Endodermal cell (in vitro differentiated cells): ENCODE measurements at places on chromosomes 5 and 9. TPM values are rescaled to one million over a fixed set of nuclear protein-coding genes. Genes with fewer than 3 reads are reported as not detected.

DNA sequence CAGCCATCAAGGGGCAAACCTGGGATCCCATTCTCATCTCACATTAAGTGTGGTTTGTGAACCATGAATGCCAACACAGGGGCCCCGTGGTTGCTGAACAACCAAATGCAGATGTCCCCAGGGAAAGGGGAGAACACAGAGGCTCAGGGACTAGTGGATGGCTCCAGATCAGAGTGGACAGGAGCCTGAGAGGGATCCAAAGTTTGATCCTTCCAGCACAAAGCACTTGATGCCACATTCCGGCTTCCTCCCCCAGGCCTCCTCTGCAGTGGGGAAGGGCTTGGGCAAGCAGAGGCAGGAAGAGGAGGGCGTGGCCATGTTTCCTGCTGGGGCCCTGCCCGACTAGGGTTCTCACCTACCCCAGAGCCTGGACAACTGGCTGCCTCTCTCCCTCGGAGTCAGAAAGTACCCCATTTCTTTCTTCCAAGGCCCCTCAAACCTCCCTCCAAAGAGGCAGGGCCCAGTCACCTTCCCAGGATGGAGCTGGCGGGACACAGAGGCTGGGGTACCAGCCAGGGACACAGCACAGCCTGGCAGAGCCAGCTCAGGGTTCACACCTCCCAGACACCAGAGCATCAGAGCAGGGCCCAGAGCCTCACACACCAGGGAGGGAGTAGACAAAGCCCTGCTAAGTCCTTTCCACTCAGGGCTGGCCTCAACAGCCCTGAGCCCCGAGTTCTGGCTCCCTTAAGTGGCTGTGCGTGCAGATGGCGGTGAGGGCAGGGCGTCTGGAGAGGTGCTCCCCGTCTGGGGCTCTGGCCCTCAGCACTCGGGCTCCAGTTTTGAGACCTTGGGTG lies 4.3 kb upstream of the RNF44 start:
- peak; percentile 91 for DNase-seq

The SV2C gene
- total RNA-seq = not detected in 3 replicates

DNA sequence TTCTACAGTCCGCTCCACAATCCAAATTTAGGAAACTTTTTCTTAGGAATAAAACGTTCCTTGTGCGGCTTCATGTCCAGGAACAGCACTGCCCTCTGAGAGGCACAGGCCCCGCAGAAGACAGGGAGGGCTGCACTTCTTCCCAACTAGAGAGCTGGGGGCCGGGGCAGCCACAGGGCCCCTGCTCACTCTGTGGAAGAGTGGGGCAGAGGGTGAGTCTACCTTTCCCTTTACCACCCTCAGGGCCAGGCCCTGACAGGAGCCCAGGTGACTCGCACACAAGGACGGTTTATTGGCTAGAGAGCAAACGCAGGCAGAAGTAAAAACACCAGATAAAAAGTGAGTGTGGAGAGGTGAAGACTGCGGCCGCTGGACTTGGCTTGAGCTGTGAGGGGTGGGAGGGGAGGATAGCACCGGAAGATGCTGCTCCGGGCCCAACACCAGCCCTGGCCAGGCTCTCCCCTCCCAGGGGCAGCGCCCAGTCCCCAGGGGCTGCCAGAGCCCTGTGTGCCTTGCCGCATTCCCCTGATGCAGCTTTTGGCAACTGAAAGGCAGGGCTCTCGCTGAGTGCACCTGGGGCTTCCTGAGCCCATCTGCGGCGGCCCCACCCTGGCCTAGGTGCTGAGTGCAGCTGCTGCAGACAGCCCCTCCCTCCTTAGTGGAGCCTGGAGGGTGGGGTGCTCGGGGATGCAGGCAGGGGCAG lies 20.2 kb downstream of the SH3GLB2 start:
- DNase-seq = no peak

DNA sequence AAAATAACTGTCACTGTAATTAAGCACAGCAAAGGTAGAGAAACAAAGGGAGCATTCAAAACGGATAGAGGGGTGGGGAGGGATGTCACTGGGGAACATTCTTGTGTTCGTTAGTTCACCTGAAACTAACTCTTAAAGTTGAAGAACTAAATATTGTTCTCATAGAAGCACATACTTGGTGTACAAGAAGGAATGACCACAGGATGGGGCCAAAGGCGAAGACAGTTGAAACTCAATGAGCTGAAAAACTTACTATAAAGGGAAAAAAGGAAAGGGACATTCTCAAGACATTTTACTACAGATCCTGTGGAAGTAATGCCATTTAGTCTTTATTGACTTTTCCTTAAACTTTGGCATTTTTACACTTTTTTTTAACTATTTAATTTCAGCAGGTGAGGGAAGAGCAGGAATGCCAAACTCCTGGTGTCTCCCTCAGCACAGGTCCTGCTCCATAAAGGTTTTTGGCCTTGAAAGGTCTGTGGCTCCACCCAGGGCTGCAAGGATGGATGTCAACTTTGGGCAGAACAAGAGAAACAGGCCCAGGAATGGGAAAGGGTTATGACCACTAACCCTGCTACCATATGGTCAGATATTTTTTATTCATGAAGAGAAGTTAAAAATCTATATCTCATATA lies 197.6 kb upstream of the RASA1 start:
- peak; percentile 51 for DNase-seq

The SLC44A1 gene
- 66.0 to 72.8 TPM (median 69.7 TPM) in 3 replicates for total RNA-seq

The MOB3B gene
- total RNA-seq = 5.4 and 5.6 TPM in 2 replicates

The DOK3 gene
- total RNA-seq = 2.1 to 5.5 TPM (median 2.1 TPM) in 3 replicates

The SPINK4 gene
- total RNA-seq = 0.70 and 1.3 TPM in 2 replicates

GRCh38 chr9:81879501-81879916 lies 48.7 kb upstream of the SPATA31D4 start:
- DNase-seq = no peak

The NTNG2 gene
- total RNA-seq = 0.36 to 1.3 TPM (median 1.3 TPM) in 3 replicates

DNA sequence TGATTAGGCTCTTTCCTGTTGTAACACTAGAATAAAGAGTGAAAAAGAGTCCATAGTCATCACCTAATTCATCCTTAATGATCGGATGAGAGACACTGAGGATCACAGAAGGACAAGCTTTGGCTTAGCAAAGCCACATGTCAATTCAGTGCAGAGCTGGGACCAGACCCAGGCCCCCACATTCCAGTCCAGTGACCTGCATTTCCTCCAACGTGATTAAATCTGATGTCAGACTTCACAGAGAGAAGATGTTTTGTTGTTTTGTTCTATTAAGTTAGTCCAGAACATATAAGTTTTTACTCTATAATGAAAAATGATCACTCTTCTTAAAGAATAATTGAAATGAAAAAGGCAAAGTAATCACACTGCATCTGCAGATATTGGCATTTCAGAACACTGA lies 377.9 kb upstream of the PAPPA start:
- no peak for DNase-seq

The PKD2L2 gene
- not detected in 3 replicates for total RNA-seq

The GDA gene
- total RNA-seq = 1.2 to 2.5 TPM (median 1.7 TPM) in 3 replicates

GRCh38 chr9:112007575-112008240 lies 111.1 kb downstream of the UGCG start:
- peak; percentile 7 for DNase-seq

DNA sequence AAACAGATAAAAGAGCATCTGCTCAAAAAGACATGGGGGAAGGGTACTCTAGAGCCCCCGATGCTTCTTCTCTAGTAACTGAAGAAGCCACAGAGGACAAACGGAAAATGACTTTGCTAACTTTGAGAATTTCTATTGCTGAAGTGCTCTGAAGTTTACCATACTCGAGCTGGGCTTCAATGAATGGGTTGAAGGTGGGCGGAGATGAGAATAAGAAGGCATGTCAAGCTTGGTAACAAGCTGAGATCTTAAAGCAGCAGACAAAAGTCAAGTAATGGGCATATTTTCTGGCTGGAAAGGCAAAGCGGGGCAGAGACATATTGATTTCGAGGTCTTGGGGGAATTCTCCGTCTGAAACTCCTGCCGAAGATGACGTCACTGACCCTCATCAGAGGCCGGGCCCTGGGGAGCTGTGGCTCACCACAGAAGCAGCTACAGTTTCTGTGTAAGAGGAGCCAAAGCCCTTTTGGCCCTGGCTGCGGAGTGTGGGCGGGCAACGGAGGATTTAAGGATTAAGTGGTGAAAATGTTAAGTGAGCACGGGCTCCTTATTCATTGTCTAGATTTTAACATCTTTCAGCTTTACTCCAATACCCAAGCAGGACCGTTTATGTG lies 115.8 kb upstream of the SLIT3 start:
- peak; percentile 61 for DNase-seq

- no peak for DNase-seq
Measured at GRCh38 chr5:178677429-178677828, 50.6 kb upstream of the CLK4 start.

The SRD5A1 gene
- 8.7 to 16.2 TPM (median 13.8 TPM) in 3 replicates for total RNA-seq

The C5orf52 gene
- total RNA-seq = not detected in 2 replicates

The FABP6 gene
- 1.4 to 1.9 TPM in 2 of 3 replicates, not detected in the other for total RNA-seq

The FRMPD1 gene
- 0.13 to 0.52 TPM (median 0.33 TPM) in 3 replicates for total RNA-seq

DNA sequence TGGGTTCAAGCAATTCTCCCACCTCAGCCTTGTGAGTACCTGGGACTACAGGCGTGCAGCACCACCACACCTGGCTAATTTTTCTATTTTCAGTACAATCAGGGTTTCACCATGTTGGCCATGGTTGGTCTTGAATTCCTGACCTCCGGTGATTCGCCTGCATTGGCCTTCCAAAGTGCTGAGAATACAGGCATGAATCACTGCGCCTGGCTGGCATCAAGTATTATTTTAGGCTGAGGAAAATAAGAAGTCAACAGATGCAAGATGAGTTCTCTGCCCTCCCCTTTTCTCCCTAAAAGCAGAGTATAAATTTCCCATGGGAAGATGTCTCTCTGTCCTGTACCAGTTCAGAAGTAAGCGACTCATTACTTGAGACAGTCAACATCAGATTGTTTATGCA lies 71.5 kb downstream of the ELAVL2 start:
- no peak for DNase-seq

GRCh38 chr5:146249801-146250200 lies 46.4 kb downstream of the RBM27 start:
- DNase-seq = no peak

The SYNPO gene
- total RNA-seq = 4.5 to 5.5 TPM (median 4.6 TPM) in 3 replicates

- no peak for DNase-seq
Measured at GRCh38 chr5:39760385-39761198, 335.8 kb upstream of the DAB2 start.

DNA sequence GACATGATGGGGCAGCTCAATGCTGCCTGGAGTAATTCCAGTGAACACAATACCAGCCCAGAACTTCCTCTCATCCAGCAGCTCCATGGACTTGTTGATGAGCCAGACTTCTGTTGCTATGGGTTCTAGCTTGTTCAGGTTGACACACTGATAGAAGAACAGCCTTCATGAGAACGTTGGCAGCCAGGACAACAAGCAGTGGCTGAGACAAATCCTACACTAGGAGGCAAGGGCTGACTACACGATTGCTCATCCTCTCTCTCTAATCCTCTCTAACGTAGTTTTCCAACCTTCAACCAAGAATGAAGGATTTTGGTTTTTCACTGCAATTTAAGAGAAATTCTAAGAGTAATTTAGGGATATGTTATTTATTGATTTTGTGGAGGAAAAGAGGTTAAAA lies 67.8 kb downstream of the NIPSNAP3B start:
- DNase-seq = peak; percentile 17

GRCh38 chr5:14663734-14664269 lies 716 bp upstream of the OTULIN start:
- no peak for DNase-seq

DNA sequence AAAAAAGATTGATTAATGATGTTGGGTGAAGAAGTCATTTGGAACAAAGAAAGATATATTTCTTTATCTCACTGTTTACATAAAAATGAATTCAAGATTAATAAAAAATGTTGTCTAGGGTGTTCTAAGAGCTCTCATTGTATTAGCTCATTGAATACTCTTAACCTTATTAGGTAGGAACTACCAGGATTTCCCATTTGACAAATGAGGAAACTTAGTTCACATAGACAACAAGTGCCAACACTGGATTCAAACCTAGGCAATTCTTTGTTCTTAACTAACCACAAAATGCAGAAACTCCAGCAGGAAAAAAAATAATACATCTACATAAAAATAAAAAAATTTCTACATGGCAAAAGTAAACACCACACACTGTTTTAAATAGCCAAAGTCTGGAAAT lies 175.8 kb downstream of the RAPGEF6 start:
- no peak for DNase-seq

GRCh38 chr5:38780316-38780715 lies 65.5 kb upstream of the OSMR start:
- DNase-seq = no peak

DNA sequence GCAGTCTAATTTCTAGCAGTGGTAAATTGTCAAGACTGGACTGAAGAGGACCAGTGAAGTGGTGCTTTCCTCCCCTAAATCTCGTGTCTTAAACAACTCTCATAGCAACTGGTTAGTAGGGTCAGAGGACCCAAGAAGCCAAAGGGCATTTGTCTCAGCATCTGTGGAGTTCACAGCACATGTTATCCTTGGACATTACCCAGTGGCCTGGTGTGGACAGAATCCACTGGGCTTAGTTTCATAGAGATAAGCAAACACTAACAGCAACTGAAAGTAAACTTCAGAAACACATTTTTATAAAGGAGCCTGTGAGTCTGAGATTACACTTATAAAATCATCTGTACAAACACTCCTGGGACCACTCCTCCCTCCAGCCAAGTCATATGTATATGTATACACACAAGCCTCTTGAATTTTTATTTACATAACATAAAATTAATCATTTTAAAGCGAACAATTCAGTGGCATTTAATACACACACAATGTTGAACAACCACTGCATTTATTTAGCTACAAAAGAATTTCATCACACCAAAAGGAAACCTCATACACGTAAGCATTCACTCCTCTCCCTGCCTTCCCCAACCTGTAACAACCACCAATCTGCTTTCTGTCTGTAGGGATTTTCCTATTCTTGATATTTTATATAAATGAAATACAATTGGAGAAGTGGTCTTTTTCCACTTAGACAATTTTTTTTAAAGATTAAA lies 457.8 kb downstream of the RASEF start:
- DNase-seq = no peak

DNA sequence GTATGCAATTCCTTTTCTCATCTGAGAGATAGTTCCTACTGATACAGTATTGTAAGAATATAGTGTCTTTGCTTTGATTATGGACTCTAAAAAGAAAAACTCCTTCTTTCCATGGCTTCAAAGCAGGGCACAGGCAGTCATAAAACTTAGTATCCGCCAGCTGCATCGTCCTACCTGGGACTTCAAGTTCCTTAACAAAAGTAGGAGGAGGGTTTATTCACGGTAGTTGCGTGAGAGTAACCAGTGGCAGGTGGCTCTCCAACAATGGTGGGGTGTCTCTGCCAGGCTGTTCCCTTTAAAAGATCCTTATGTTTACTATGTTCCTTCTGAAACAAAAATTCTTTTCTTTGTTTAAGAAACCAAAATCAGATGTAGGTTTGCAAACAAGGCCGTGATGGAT lies 173.5 kb upstream of the DMAC1 start:
- DNase-seq = no peak
